Epithelial cell of umbilical artery (primary cell): ENCODE measurements at places on chromosomes 13 and 19. TPM values are rescaled to one million over a fixed set of nuclear protein-coding genes. Genes with fewer than 3 reads are reported as not detected.

SGTA gene
- 36.5 and 44.2 TPM in 2 replicates for total RNA-seq

ZNF541 gene
- total RNA-seq = under 0.01 TPM in 1 of 2 replicates, not detected in the other

POU4F1 gene
- total RNA-seq = 1.6 and 1.7 TPM in 2 replicates

GPR32 gene
- not detected in 2 replicates for total RNA-seq

ZNF101 gene
- 8.1 and 13.4 TPM in 2 replicates for total RNA-seq

ZNF628 gene
- 0.30 and 2.6 TPM in 2 replicates for total RNA-seq

SHC2 gene
- 2.1 and 6.8 TPM in 2 replicates for total RNA-seq

KLK3 gene
- total RNA-seq = not detected in 2 replicates

SGCG gene
- total RNA-seq = under 0.01 TPM in 1 of 2 replicates, not detected in the other

GNA15 gene
- under 0.01 and 0.15 TPM in 2 replicates for total RNA-seq

MBD3L2 gene
- not detected in 2 replicates for total RNA-seq

EID2B gene
- 2.3 and 4.4 TPM in 2 replicates for total RNA-seq

KMT5C gene
- 3.9 and 4.7 TPM in 2 replicates for total RNA-seq

GSX1 gene
- not detected in 2 replicates for total RNA-seq

ZNF682 gene
- total RNA-seq = 0.65 and 2.1 TPM in 2 replicates

IZUMO2 gene
- not detected in 2 replicates for total RNA-seq

GPR12 gene
- not detected in 2 replicates for total RNA-seq

HIPK4 gene
- under 0.01 TPM in 1 of 2 replicates, not detected in the other for total RNA-seq

MAMSTR gene
- 0.32 TPM in 1 of 2 replicates, not detected in the other for total RNA-seq

FREM2 gene
- total RNA-seq = not detected in 2 replicates

TEX29 gene
- not detected in 2 replicates for total RNA-seq

LAMP1 gene
- 106 and 121 TPM in 2 replicates for total RNA-seq

SYNE4 gene
- not detected in 2 replicates for total RNA-seq

VASP gene
- 135 and 170 TPM in 2 replicates for total RNA-seq

ZNF728 gene
- total RNA-seq = not detected in 2 replicates

ATP4A gene
- not detected in 2 replicates for total RNA-seq

VSTM2B gene
- total RNA-seq = not detected in 2 replicates

TNFSF9 gene
- 0.30 and 0.65 TPM in 2 replicates for total RNA-seq

PSG2 gene
- total RNA-seq = not detected in 2 replicates

PRKD2 gene
- 28.9 and 37.7 TPM in 2 replicates for total RNA-seq

UBL5 gene
- total RNA-seq = 258 and 446 TPM in 2 replicates

KLK4 gene
- total RNA-seq = not detected in 2 replicates

ZSCAN4 gene
- not detected in 2 replicates for total RNA-seq

CPT1C gene
- total RNA-seq = 13.0 and 19.5 TPM in 2 replicates

OR4F17 gene
- not detected in 2 replicates for total RNA-seq
